ENCODE measurements at places on chromosomes 12 and 14. TPM values are rescaled to one million over a fixed set of nuclear protein-coding genes. Genes with fewer than 3 reads are reported as not detected.

- no peak for DNase-seq
Observed at GRCh38 chr14:54338696-54339317, 58.0 kb upstream of the CDKN3 start.

GRCh38 chr12:98895086-98895651 is 250.1 kb downstream of the APAF1 start:
- no peak for DNase-seq

- no peak for DNase-seq
Observed at GRCh38 chr12:9794484-9795093, 32.7 kb upstream of the KLRF1 start.

Gene GLT8D2
- total RNA-seq = 6.0 TPM

DNA sequence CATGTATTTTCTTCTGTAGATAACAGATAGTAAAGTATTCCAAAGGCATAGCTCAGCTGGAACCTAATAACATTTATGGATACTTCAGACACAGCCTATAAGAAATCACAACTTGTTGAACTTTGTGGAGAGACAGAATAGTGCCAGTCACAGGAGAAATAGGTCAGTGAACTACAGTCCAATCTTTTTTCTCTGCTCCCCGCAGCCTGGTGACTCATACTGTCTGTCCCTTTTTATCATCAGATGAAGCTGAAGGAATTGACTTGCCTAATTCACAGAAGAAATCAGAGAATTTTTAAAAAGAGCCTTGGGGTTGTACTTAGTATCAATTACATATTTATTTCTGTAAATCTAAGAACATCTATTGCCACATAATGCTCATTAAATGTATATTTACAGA is 222.3 kb downstream of the ALG10 start:
- no peak for DNase-seq

Gene GDF3
- total RNA-seq = not detected

Gene BEST3
- 0.55 TPM for total RNA-seq

Gene OTUB2
- 0.52 TPM for total RNA-seq

- no peak for DNase-seq
Observed at GRCh38 chr14:26941521-26941920, 343.7 kb upstream of the NOVA1 start.

Gene SERPINA9
- not detected for total RNA-seq

Gene PA2G4
- 77.1 TPM for total RNA-seq

GRCh38 chr14:59727073-59727661 is 143.4 kb downstream of the RTN1 start:
- no peak for DNase-seq

GRCh38 chr12:45183246-45183645 is 32.6 kb upstream of the ANO6 start:
- no peak for DNase-seq

GRCh38 chr14:101349108-101349507 is 212.2 kb upstream of the DIO3 start:
- DNase-seq = no peak

- DNase-seq = no peak
Observed at GRCh38 chr12:112946236-112947000, 8.1 kb downstream of the OAS3 start.

DNA sequence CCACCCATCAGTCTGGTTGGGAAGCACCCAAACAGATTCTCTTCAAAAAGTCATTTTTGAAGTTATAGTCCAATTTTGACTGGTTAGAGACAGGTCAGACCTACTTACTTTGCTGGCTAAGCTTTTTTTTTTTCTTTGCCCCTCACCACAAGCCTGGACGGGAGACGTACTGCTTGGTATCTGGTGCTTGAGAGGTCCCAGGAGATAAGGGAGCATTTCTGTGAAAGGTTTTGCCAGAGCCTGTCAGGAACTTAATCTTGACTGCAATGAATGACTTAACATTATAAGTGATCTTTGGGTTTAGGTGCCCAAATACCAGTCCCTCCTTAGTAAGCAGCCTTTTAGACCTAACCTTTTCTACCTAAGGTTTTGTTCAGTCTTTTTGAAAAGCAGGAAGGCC is 6.3 kb downstream of the MTHFD1 start:
- no peak for DNase-seq

DNA sequence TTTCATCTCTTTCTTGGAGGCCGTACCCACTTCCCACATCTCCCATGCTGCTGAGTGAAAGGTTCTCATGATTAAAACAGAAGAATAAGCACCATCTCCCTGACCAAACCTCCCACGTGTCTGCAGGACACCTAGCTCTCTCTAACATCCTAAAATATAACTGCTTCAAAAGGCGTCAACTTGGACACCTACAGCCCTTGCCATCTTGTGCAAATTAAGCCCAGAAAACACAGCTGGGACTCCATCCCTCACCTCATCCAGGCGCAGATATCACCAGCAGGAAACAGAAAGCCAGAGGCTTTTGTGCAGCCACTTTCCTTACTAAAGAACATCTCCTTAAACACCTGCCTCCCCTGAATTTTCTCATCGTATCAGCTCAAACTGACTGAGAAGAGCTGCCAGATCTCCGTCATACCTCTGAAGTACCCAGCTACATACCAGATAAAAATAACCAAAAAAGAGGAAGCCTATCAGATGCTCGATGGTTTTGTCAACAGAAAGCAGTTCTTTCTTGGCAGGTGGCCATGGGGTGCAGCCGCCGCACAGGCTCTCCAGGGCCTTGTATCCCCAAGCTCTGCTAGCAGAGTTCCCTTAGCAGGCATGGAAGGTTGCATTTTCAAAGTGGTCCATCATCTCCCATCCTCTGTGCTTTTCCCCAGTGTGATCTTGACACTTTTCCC is 28.8 kb downstream of the MAP3K9 start:
- DNase-seq = peak; percentile 42

DNA sequence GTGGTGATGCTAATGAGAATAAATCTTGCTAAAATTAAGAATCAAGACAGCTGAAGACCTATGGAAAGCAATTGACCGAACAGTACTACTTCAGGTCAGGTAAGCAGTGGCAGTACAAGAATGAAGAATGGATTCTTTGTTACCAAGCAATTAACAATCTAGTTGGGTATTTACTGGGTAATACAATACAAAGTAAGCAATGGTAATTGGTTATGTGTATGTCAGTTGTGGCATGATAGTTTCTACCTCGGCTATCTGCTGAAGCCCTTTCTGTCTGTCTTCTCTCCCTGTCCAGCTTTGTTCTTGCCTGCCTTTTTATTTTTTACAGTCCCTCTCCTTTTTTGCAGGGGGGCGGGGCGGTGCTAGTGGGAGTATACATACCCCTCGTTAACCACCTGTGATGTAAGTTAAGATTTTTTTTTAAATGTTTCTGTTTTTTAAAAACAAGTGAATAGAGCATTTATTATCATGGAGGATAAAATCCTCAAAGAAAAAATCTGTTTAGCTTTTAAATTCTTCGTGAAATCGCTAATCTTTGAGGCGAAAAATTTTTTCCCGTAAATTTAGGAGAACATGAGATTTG is 75.9 kb downstream of the RCOR1 start:
- no peak for DNase-seq

Gene ENDOU
- 0.30 TPM for total RNA-seq

- DNase-seq = no peak
Observed at GRCh38 chr14:52834440-52834842, 43.0 kb upstream of the GNPNAT1 start.

DNA sequence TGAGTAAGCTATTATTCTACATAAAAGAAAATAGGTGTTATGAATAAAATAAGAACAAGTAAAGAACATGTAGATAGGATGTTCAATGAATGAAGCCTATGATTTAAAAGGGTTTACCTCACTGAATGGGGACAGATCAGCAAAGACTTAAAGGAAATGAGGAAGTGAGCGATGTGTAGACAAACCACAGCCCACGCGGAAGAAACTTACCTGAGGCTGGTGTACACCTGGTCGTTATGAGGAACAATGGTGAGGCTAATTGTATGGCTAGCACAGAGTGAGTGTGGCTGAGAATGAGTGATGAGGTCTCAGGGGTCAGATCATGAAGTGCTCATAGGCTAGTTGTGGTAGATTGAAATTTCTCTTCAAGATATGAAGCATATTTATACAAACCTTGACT is 221.7 kb downstream of the ALG10B start:
- DNase-seq = no peak

GRCh38 chr12:18383203-18383602 is 121.9 kb downstream of the PIK3C2G start:
- no peak for DNase-seq

Data from left ventricle myocardium superior (tissue), 1 donor.